G401 (cell line): ENCODE measurements at places on chromosomes 11 and 22. TPM values are rescaled to one million over a fixed set of nuclear protein-coding genes. Genes with fewer than 3 reads are reported as not detected.
A peak's percentile ranks its signal among the peaks of the same experiment; 100 is the strongest.

HTR3B gene
- not detected in 2 replicates for total RNA-seq

DNA sequence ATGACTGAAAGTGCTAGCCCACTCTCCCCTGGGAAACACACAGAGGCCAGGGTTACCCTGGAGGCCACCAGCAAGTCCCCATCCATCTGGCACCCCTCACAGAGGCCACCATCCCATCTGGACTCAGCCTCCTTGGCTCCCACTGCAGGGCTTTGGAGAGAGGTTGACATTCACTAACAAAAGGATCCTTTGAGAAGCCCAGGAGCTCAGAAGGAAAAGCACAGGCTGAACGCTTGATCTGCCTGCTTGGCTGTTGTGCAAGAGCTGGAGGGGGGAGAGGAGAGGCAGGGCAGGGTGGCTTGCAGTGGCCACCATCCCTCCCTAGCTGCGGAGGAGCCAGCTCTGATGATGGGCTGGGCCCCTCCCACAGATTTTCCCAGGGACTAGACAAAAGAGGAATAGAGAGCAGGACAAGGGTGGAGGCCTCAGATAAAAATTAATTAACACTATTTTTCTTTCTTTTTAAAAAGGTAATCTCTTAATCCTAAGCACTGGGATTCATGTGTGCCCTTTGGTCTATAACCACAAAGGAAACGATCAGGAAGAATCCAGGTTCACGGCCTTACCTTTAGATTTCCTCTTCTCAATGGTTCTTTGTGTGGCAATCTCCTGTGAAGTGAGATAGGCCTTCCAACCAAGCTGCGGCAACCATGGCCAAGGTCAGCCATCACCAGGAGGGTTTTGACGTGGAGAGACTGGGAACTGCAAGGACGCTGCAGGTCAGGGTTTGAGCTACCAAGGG is 154.7 kb downstream of the BARX2 start:
- DNase-seq: peak; percentile 23

DNA sequence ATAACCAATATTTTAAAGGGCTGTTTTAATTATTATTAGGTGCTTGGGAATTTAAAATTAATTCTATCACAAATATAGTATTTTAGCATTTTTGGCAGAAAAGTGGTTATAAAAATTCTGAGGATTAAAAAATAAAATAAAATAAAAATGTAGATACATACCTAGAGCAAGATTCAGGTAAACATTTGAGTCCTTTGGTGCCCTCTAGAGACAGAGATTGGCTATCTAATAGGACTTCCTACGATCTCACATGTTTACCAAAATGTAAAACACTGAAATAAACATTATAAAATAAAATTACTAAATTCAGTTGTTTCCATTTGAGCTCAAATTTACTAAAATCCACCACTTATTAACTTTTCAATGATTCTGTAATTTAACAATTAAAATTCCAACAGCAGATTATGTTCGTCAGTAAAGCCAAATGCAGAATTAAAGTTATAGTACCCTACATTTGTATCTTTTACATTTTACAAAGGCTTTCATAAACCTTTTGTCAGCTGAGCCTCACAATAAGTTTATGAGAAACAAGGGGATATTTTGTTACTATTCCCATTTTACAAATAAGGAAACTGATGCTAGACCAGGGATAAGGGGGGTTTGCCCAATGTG is 27.7 kb downstream of the SLC36A4 start:
- peak; percentile 26 for DNase-seq

DNA sequence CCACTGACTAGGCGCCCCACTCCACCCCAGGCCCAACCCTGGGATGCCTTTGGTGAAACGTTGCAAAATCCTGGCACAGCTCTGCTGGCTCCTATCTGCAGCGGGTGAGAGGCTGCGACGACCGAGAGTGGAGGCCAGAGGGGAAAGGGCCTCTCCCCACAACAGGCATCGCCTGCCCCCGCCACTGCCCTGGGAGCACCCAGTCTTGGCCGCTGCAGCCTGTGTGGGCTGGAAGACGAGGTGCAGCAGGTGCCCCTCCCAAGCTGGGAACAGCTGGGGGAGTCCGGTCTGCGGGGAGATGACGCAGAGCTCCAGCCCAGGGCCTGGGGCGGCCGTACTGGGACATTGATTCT is 4.2 kb upstream of the PIM3 start:
- no peak for DNase-seq

DNA sequence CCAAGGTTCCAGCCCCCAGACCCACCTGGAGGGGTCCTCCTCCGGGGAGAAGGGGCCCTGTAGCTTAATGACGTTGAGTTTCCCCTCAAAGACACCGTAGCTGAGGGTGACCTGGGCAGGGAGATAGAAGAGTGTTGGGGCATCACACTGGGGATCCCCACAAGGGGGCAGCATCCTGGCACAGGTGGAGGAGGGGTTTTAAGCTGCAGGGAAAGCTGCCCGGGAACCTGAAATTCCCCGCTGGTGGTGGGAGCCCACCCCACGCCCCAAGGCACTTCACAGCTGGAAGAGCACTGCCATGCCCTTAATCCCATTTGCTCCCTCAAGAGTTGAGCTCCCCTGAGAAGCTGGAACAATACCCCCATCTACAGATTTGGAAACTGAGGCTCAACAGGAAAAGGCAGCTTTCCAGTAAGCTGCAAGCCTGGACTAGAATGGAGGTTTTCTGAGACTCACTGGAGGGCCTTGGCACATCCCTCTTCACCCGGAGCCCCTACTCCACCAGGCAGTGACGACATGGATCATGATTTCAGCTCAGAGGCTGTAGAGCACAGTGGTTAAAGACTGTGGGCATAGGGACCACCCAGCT is 13.7 kb downstream of the MFNG start:
- no peak for DNase-seq

DNA sequence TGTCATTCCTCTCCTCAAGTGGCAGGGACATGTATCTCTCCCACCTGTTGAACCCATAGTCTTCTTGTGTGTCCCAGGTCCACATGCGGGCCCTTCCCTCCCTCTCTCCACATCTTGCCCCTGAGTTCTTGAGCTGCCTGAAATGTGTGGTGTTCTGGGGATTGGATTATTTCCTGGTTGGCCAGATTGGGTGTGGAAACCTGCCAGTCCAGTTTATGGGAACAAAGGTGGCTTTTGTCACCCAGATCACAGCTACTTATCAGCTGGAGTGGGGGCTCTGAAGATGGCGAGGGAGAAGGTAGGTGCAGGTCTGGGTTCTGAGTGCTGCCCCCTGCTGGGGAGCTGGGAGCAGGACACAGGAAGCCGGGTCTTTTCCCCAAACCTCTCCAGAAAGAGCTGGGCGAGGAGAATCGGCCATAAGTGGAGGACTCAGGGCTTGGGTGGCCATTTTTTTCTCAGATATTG is 14.2 kb downstream of the DTX4 start:
- no peak for DNase-seq

GRCh38 chr11:21066030-21066429 is 396.6 kb downstream of the NELL1 start:
- no peak for DNase-seq

GRCh38 chr11:14784230-14784629 is 107.8 kb downstream of the CYP2R1 start:
- no peak for DNase-seq

AQP11 gene
- total RNA-seq: 0.47 TPM in 1 of 2 replicates, not detected in the other

GRCh38 chr11:47768101-47768612 is 1.0 kb upstream of the FNBP4 start:
- peak; percentile 84 for DNase-seq

DNA sequence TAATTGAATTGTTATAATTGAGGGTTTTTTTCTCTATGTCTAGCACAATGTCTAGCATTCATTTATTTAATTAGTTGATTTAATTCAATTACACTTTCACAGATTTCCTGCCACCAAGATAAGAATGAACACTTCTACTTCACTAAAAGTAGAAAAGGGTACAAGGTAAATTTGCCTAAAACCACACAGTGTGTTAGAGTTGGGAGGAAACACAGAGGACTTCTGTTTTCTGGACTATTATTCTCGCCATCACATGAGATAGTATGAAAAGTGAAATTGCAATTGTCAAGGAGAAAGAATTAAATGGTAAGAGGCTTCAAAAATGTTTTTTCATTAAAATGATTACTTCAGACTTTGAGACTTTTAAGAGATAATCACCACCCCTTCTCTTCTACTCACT is 109.5 kb downstream of the ETS1 start:
- no peak for DNase-seq

DNA sequence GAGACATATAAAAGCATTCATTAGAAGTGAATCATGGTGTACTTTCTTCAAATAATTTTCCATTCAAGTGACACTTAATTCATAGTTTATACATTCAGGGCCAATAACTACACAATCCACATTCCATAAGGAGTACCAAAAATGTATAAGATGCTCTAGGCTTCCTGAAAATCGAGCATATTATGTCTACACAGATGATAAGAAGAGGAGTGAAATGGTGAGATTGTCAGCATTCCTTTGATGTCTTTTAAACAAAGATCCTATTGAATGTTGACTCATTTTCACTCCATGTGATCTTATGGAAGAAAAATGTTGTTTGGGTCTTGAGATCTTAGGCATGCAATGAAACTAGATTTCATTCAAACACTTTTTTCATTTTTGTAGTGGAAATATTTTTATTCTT is 843.2 kb downstream of the KCNA4 start:
- no peak for DNase-seq

OR51B5 gene
- not detected in 2 replicates for total RNA-seq

GRCh38 chr11:3014057-3014938 is 22.2 kb upstream of the NAP1L4 start:
- DNase-seq: no peak

VPREB1 gene
- not detected in 2 replicates for total RNA-seq

GRCh38 chr11:116072601-116073410 is 568.6 kb upstream of the CADM1 start:
- no peak for DNase-seq

DNA sequence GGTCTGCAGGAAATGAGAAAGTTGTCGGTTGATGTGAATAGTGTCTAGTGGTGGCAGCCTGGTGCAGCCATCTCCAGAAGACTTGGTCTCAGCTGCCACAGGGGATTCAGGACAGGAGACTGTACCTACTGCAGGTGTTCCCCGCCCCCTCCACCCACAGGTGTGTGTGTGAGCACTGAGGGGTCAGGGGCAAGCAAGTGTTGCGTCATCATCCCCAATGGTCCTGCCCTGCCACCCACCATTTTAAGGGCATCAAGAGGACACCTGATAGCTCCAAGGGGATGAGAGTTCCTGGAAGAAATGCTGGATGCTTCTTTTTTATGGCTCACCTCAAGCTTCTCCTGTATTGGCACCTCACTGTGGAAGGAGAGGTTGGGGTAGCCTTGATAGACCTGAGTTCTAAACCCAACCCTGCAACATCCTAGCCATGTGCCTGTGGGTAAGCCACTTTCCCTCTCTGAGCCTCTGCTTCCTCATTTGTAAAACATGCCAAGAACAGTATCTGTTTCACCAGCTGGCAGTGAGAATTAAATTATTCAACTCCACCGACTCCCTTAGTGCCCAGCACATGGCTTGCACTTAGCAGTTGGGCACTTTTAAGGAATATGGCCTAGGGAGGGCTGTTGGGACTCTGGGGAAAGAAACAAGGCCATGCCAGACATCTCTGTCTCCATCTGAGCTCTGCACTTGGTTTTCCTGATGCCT is 6.1 kb downstream of the C11orf91 start:
- DNase-seq: no peak

DNA sequence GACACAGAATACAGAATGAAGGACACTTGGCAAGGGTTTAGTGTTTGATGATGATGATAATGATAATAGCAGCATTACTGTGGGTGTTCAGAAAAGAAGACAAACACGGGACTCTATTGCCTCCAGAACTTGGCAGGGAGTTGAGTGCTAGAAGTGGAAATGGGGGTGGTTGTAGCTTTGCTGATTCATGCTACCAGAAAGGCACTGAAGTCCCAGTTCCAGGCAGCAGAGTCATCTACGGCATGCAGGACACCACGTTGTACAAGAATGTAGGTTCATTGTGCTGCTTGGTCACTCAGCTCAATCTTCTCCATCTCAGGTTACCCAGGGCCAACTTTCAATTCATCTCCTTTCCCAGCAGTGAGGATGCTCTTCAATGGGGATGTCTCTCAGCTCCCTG is 115.7 kb downstream of the NTM start:
- DNase-seq: no peak

MICAL2 gene
- total RNA-seq: 12.6 and 21.1 TPM in 2 replicates

- DNase-seq: no peak
Measured at GRCh38 chr11:128965485-128965884, 22.8 kb upstream of the TP53AIP1 start.

IRAG1 gene
- total RNA-seq: 3.9 and 4.1 TPM in 2 replicates

DNA sequence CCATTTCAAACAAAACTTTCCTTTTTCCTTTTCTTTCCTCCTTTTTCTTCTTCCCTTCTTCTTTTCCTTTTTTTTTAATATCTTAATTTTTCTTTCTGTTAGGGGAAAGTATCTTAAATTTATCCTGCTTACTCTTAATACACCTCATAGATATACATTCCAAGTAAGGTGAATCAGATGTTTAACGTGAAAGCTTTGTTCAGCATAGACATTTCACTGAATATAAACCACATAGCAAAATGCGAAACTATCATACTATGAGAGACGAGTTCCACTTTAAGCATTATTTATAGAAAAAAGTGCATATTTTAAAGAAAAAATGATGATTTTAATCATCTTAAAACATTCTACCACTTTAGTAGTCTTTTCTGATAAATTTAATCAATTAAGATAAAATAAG is 137.8 kb upstream of the MTMR2 start:
- DNase-seq: no peak

CREB3L1 gene
- total RNA-seq: 2.4 and 7.2 TPM in 2 replicates

RASSF7 gene
- 43.1 and 107 TPM in 2 replicates for total RNA-seq

GRCh38 chr11:72391638-72392423 is 42.5 kb downstream of the CLPB start:
- no peak for DNase-seq

SYT12 gene
- total RNA-seq: 0.74 and 1.1 TPM in 2 replicates

SCN3B gene
- total RNA-seq: not detected in 2 replicates

DNA sequence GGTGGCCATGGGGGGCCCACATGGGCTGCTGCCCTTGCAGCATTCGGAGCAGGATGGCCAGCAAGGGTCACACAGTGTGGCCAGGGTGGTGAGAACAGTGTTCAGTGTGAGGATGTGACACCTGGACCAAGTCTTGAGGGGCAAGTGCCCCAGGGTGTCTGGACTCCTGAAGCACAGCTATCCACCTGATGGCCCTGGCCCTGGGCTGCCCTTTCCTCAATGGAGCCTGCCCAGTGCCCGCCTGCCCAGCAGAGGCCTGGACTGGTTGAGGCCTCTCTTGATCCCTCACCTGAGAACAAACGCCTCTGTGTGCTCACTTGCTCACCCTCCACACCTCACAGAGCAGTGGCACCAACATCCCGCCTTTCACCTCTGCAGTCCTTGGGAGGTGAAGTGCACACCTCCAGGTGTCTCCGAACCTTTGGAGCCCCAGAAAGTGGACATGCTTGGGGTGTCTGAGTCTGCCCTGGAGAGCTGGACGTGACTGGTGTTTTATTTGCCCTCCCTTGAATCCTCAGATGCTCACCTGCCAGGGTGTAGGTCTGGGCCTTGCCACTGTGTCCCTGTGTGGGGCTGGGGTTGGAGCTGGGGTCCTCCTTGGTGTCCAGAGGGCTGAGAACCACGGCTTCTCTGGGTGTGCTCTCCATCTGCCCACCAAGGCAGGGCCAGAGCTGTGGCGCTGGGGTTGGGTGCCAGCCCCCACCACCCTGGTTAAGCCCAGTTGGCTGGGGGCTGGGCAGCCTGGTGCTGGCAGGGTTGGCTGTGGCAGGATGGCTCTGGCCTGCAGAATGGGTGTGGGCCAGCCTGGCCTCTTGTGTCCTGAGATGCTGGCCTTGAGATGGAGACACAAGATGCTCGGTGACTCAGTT is 3.8 kb upstream of the MUC2 start:
- DNase-seq: no peak

- DNase-seq: no peak
Measured at GRCh38 chr11:92852946-92853345, 116.5 kb upstream of the MTNR1B start.

- peak; percentile 89 for DNase-seq
Measured at GRCh38 chr22:19909350-19910179, 32.0 kb upstream of the COMT start.
